ENCODE measurements at places on chromosomes 3 and 15. TPM values are rescaled to one million over a fixed set of nuclear protein-coding genes. Genes with fewer than 3 reads are reported as not detected.

IL20RB gene
- 2.0 TPM for total RNA-seq

LTK gene
- total RNA-seq = 0.12 TPM

DPPA4 gene
- total RNA-seq = 215 TPM

PAQR5 gene
- total RNA-seq = 1.4 TPM

KCNH8 gene
- total RNA-seq = 2.3 TPM

CYP1A2 gene
- total RNA-seq = not detected

DNA sequence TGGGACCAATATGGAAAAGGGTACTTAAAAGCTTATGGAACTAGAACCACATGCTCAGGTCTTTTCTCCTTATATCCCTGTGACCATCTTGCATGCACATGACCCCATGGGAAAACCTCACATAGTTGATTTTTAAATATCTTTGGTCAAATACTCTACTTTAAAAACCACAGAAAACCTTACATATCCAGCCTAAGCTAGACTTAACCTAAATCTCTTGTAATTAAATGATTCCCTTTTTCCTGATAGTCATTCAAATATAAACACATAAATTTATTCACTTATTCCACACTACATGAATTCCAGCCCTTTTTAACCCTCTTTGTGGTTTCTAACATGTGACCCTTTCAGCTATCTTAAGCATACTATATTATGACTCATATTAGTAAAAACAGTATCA, 46.8 kb downstream of the DNAJC13 start:
- peaks cover 11% of the 10 kb centered on the region for H3K4me1 ChIP-seq
- no peak overlapping the region for H3K4me3 ChIP-seq
- no peaks in the 10 kb centered on the region for H3K27me3 ChIP-seq
- H3K36me3 ChIP-seq = peaks cover 30% of the 10 kb centered on the region
- DNase-seq = no peak
- peak overlapping the region; percentile 3 for H3K27ac ChIP-seq

DNA sequence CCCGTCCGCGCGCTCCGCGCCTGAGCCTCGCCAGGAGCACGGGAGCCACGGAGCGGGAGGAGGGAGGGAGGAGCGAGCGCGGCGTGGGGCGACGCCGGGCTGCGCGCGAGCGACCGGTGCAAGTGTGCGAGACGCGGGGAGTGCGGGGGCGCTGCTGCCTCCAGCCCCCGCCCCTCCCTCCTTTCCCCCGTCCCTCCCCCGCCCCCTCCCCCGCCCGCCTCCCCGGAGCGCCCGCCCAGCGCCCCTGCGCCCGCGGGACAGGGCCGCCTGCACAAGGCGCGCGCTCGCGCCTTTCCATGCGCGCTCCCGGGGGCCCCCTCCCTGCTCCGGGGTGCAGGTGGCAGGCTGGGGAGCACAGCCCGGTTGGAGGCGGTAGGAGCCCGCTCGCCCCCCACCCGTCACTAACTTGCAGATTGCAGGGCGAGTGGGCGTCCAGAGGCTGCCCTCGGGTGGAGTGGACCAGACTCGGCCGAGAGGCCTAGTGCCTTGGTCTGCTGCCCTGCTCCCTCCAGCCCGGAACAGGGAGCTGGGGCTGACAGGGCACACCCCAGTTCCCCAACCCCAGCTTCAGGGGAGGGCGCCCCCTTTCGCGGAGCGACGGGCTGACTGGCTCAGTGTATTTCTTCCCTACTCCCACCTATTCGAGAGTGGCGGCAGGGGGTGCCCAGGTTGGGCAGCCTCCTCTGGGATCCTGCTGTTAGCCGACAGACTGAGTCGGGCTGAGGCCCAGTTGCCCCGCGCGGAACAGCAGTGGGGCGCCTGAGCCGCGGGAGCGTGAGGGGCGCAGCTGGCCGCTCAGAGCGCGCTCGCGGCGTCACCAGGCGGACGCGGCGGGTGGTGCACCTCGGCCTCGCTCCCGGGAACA, at the start of gene WNT7A:
Gene WNT7A (minus strand): TSS at position 126 of the 865 bp plus-strand sequence. CDS start 255 bp downstream, outside the sequence.
- peaks cover 17% of the 10 kb centered on the region for H3K4me1 ChIP-seq
- H3K27ac ChIP-seq = no peak within 1 kb of the TSS
- H3K4me3 ChIP-seq = peak within 1 kb of the TSS; percentile 41
- peak; percentile 82 for DNase-seq

DNA sequence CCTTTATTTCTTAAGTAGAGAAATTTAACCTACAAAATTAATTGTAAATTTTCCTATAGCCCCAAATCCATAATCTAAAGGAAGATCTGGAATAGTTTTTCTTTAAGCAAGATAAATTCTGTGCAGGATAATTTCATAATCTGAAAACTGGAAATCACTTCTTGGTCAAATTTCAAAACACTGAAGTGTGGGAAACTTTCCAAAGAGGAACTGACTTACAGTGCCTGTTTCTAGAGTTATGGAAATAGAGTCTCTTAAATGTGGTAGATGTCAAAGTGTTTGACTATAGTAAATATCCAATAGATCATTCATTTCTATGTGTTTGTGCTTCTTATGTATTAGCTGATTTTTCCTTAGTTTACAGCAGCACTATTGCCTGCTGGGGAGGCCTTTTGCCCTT, 1.6 kb upstream of the P2RY13 start:
- H3K27me3 ChIP-seq = no peaks in the 10 kb centered on the region
- H3K4me1 ChIP-seq = no peaks in the 10 kb centered on the region
- H3K36me3 ChIP-seq = no peaks in the 10 kb centered on the region

DNA sequence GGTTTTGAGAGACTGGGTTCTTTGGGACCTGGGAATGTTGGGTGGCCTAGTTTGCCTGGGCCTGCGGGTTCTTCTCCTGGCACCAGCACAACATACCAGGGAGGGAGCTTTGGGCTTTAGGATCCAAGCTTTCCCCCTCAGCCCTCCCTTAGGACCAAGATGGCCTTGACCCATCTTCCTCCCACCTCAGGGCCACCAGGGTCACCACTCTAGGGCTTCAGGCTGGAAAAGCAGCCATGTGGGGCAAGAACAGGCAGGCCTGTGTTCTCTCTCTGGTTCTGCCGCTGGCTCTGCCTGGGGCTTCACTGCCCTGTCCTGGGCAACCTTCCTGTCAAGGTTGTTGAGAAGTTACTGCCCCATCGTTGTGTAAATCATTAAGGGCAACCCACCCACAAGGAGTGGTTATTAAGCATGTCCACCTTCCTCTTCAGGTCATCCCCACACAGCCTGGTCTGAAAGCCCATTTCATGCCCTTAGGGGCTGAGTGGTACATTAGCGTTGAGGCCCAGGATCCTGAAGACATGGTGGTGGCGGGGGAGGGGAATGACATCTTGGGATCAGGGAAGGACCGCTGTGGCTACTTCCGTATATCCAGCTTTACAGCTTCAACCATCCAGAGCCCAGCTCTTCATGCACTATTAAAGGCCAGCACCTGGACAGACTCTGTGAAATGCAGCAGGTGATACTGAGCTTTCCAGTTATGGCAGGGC, 652 bp downstream of the DUOX1 start:
- no peak overlapping the region for H3K27ac ChIP-seq
- peaks cover 5% of the 10 kb centered on the region for H3K4me1 ChIP-seq

- DNase-seq = no peak
- H3K4me1 ChIP-seq = peaks cover 7% of the 10 kb centered on the region
- no peak overlapping the region for H3K27ac ChIP-seq
- H3K36me3 ChIP-seq = no peaks in the 10 kb centered on the region
- no peaks in the 10 kb centered on the region for H3K27me3 ChIP-seq
These were observed 573.8 kb upstream of the NAALADL2 start for GRCh38 chr3:174285242-174285864.

- peak overlapping the region; percentile 42 for H3K27ac ChIP-seq
- no peaks in the 10 kb centered on the region for H3K36me3 ChIP-seq
- peak overlapping the region; percentile 24 for H3K4me3 ChIP-seq
- DNase-seq = peak; percentile 36
- peaks cover 61% of the 10 kb centered on the region for H3K4me1 ChIP-seq
- peaks cover 17% of the 10 kb centered on the region for H3K27me3 ChIP-seq
These were observed 134.4 kb downstream of the TMCO5A start for GRCh38 chr15:38068626-38069391.

DNA sequence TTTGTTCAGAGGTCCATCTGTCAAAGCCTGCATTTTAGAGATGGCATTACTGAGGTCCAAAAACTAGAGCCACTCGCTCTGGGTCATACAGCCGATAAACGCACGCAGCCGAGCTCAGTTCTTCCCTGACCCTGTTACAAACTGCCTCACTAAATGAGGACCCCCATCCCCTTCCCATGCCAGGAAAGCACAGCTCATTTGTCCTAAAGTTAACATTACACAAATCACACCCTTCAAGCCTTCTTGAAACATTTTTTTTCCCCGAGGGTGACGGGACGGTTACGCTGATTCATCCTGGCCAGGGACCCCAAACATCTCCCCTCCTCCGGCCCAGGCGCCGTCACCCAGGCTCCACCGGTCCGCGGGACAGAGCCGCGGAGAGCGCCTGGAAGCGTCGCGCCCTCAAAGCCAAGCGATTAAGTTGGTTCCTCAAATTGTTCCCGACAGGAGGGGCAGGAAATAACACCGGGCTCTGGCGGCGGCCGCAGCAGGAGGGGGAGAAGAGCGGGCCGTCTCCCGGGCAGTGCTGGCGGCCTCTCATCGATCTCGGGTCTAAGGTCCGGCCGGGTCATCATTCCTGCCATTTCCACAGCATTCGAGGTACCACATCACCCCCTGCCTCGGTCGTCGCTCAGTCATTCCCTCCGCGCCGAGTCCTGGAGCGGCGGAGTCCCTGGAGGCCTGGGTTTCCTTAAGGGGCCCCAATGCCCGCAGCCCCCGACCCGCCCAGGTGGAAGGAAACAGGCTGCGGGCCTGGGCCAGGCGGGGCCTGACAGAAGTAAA, 619 bp upstream of the CMTM8 start:
- H3K27ac ChIP-seq = no peak overlapping the region
- H3K4me3 ChIP-seq = peak overlapping the region; percentile 95
- peak; percentile 65 for DNase-seq
- H3K36me3 ChIP-seq = no peaks in the 10 kb centered on the region
- peaks cover 6% of the 10 kb centered on the region for H3K4me1 ChIP-seq

DNA sequence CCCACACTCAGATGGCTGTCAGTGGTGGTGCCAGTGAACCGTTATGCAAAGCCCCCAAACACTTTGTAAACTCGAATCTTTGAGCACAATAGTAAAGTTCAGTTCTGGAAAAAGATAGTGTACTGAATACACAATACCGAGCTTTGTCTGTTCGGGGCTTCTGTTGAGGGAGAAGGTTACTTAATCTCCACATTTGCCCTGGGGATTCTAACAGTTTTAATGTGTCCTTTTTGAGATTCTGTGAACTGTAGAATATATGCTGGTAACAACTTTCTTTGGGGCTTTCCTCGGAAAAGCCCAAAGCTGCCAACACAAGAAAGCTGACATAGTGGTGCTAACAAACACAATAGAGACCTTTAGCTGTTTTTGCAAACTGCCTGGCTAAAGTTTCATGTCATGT, 686.5 kb downstream of the ROBO1 start:
- peaks cover 12% of the 10 kb centered on the region for H3K4me1 ChIP-seq
- no peaks in the 10 kb centered on the region for H3K36me3 ChIP-seq
- H3K4me3 ChIP-seq = no peak overlapping the region
- peak; percentile 7 for DNase-seq

DNA sequence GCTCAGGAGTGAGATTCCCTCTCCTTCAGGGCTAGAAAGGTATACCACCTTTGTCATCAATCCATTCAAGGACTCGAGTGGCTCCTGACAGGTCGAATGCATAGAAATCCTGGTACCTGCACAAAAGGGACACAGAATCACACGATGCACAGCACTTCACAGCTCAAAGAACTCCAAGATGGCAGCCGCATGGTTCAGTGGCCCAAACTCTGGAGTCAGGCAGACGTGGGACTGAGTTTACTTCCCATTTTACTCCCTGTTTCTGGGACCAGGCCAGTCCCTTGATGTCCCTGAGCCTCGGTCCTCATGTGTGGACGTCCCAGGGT, 536 bp downstream of the WDR73 start:
- DNase-seq = no peak
- H3K36me3 ChIP-seq = no peaks in the 10 kb centered on the region
- H3K27me3 ChIP-seq = peaks cover 20% of the 10 kb centered on the region
- peak overlapping the region; percentile 5 for H3K27ac ChIP-seq
- no peaks in the 10 kb centered on the region for H3K4me1 ChIP-seq

- no peak overlapping the region for H3K4me3 ChIP-seq
- H3K27ac ChIP-seq = no peak overlapping the region
- H3K4me1 ChIP-seq = no peaks in the 10 kb centered on the region
- no peaks in the 10 kb centered on the region for H3K27me3 ChIP-seq
- DNase-seq = no peak
- no peaks in the 10 kb centered on the region for H3K36me3 ChIP-seq
These were observed 137.3 kb downstream of the CACNA2D3 start for GRCh38 chr3:54259636-54260035.

DNA sequence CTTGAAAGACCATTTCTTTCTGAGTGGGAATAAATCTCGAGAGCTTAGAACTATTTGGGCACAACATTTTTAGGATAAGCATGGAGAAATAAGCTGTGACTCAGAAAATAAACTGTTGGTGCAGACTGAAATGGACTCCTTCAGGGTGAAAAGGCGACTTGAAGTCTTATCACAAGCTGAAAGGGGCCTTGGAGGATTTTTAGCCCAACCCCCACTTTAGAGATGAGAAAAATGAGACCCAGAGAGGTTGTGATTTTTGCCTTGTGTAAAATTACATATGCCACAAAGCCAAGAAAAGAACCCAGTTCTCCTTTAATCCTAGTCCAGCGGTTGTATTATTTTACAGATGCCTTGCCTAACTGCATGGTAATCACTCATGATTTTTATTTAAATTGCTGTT, 1.5 kb downstream of the ATP1B3 start:
- peak; percentile 28 for DNase-seq
- H3K4me1 ChIP-seq = peaks cover 16% of the 10 kb centered on the region
- H3K27me3 ChIP-seq = peaks cover 9% of the 10 kb centered on the region
- peak overlapping the region; percentile 93 for H3K4me3 ChIP-seq
- H3K36me3 ChIP-seq = no peaks in the 10 kb centered on the region
- no peak overlapping the region for H3K27ac ChIP-seq

GRCh38 chr3:13349823-13350222, 70.3 kb downstream of the NUP210 start:
- peaks cover 63% of the 10 kb centered on the region for H3K4me1 ChIP-seq
- H3K27ac ChIP-seq = peak overlapping the region; percentile 89
- DNase-seq = peak; percentile 86
- peaks cover 6% of the 10 kb centered on the region for H3K36me3 ChIP-seq

- DNase-seq = no peak
- no peaks in the 10 kb centered on the region for H3K27me3 ChIP-seq
- H3K27ac ChIP-seq = no peak overlapping the region
- no peaks in the 10 kb centered on the region for H3K36me3 ChIP-seq
These were observed 8.9 kb upstream of the FURIN start for GRCh38 chr15:90859234-90860131.

DNA sequence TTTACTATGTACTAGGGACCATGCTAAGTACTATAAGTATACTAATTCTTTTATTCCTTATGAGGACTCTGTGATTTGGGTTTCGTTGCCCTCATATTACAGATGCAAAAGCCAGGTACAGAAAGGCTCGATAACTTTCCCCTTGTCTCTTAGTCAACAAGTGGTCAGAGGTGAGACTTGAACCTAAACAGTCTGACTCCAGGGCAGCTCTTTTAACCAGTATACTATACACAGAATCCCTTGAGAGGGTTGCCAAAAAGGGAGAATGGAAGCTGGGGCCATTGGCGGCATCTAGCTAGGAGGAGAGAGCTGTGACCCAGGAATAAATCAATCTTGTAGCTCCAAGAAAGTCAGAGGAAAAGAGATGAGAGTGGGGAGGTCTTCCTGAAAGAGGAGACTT, 92.4 kb downstream of the TOP2B start:
- no peaks in the 10 kb centered on the region for H3K36me3 ChIP-seq
- H3K27ac ChIP-seq = no peak overlapping the region
- DNase-seq = no peak
- H3K4me3 ChIP-seq = no peak overlapping the region
- H3K4me1 ChIP-seq = peaks cover 8% of the 10 kb centered on the region
